ENCODE measurements at places on chromosomes 7 and 10.

- peak; percentile 21 for DNase-seq
These were observed 350.2 kb upstream of the SHH start for GRCh38 chr7:156162451-156162850.

DNA sequence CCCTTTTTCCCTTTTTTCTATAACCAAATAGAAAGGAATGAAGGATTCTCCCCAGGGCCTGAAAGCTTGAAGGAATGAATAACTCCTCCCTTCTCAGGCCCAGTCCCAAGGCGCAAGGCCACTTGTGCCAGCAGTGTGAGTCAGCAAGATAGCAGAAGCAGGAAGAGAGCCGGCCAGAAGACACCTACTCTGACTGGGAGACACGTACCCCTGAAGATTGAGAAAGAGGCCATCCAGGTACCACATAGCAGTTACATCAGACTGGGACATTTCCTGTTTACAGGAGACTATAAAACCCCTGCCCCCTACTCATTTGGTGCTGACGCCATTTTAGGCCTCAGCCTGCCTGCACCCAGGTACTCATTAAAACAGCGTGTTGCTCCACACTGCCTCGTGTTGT, 65.5 kb downstream of the LRRC17 start:
- no peak for DNase-seq

DNA sequence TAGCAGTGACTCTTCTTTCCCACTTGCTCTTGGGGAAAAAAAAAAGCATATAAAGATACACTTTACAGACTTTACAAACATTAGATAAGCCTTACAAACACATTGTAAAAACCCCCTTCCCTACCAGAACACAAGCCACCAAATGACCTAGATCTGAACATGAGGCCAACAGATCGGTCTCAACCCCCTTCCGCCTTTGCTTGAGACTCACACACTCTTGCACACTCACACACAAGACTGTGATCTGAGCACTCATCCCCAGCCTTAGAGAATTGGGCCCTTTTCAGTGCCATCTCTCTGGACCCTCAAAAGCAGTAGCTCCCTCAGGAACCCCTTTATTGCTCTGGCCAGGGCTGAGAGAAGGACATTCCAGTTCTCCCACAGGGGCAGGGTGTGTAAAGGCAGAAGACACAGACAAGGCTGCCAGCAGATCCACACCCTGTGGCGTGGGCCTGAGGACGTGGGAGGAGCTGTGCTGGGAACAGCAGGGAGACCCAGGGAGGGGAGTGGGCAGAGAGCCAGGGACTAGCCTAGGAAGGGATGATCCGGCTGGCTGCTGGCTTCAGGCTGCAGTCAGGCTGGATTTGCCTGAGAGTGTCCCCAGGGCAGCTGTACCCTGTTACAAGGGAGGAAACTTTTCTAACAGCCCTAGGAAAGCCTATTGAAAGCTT, 206.7 kb downstream of the KIAA1217 start:
- DNase-seq, result peak; percentile 53

GRCh38 chr7:47580175-47580706, 1.7 kb downstream of the TNS3 start:
- DNase-seq, result no peak

- no peak for DNase-seq
These were observed 47.9 kb downstream of the FHIP2A start for GRCh38 chr10:114869520-114869892.

DNA sequence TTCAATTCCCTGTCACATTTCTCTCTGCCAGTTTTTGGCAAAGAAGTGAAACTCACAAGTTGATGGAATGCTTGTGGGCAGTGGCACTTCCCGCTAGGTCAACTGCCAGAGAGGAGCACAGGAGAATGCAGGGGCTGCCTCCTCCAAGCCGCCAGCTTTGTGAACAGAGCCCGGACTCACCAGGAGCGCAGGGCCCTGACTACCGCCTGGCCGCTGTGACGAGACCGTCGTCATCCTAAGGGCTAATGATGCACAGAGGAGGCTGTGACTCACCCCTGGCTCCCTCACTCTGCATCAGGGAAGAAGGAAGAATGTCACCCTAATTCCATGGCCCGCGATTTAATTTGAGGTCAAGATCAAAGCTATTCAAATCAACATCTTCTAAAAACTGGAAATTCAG, 123.9 kb downstream of the TAX1BP1 start:
- DNase-seq, result no peak

GRCh38 chr7:13144673-13145072, 457.2 kb downstream of the ARL4A start:
- no peak for DNase-seq

DNA sequence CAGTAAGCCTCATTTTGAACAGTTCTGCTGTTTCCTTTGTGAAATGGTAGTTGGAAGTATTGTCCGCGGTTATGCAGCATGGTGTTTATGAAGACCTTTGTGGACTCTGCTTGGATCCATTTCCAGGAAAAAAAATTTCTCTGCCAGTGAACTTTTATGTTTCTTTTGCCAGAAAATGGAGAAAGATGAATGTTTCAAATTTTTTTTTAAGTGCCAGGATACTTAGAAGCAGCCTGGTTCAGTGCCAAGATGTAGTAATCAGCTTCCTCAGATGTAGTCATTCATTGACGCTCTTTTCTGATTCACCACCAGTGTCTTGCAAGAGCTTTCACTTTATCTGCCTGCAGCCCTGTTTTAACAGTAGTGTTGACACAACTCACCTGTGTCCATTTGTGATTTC, 258.2 kb downstream of the SDK1 start:
- no peak for DNase-seq

GRCh38 chr7:4190010-4190981, 491.8 kb upstream of the FOXK1 start:
- DNase-seq, result no peak

DNA sequence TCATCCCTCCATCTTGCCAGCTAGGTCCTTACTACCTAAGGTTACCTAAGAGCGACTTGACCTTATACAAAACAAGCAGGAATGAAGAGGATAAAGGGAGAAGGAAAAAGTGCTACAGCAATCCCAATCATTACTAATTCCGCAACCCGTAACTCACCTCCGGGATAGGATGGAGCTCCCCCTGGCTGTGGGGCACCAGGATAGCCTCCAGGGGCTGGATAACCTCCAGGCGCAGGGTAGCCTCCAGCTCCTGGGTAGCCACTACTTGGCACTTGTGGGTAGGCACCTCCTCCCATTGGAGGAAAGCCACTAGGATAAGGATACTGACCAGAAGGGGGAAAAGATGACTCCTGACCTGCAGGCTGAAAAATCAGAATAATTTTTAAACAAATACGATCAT, 15.8 kb downstream of the ANXA7 start:
- DNase-seq, result no peak

DNA sequence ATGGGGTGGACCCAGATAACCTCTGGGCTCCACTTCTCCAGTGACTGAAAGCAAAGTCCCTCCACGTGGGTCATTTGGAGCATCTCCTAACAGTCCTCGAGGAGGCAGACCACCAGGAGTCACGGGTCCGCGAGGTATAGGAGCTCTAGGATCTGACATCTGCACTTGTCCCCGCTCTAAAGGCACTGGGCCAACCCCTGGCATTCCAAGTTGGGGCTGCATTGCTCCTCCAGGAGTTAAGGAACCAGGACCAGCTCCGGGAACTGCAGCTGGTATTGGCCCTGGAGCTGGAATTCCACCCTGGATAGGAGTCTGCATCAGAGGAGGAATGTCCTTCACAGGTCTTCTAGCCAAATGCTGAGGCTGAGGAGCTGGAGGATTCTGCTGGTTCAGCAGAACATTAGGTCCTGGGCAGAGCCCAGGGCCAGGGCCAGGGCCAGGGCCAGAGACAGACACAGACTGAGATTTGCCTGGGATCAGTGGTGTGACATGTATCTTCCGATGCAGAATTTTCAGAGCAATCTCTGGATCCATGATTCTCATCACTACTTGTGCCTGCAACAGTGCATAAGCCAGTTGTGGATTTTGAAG, 827 bp downstream of the CSTF2T start:
- no peak for DNase-seq

DNA sequence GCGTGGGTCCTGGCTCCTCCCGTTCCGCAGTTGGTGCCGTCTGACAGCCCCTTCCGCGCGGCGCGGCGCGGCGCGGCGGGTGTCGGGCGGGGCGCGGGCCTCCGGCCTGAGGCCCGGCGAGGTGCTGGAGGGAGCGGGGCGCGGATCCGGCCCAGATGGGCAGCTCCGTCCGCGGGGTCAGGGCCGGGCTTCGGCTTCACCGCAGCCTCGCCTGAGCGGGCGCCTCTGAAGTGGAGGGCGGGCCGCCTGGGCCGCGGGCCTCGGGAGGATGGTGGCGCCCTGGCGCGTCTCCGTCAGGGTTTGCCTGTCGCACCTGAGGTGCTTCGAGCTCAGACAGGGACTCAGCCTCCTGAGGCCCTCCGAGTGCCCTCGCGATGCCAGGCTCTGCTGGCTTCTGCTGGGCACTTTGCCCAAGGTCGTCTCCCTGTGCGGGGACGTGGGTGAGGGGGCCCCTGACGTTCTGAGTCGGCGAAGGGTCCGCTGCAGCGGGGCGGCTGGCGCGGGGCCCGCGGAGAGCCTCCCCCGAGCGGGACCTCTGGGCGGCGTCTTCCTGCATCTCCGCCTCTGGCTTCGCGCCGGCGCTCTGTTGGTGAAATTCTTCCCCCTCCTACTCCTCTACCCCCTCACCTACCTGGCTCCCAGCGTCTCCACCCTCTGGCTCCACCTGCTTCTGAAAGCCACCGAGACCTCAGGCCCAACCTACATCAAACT, 473 bp downstream of the ADCK2 start:
- peak; percentile 70 for DNase-seq

GRCh38 chr7:69843653-69844052, 245.4 kb downstream of the AUTS2 start:
- no peak for DNase-seq

DNA sequence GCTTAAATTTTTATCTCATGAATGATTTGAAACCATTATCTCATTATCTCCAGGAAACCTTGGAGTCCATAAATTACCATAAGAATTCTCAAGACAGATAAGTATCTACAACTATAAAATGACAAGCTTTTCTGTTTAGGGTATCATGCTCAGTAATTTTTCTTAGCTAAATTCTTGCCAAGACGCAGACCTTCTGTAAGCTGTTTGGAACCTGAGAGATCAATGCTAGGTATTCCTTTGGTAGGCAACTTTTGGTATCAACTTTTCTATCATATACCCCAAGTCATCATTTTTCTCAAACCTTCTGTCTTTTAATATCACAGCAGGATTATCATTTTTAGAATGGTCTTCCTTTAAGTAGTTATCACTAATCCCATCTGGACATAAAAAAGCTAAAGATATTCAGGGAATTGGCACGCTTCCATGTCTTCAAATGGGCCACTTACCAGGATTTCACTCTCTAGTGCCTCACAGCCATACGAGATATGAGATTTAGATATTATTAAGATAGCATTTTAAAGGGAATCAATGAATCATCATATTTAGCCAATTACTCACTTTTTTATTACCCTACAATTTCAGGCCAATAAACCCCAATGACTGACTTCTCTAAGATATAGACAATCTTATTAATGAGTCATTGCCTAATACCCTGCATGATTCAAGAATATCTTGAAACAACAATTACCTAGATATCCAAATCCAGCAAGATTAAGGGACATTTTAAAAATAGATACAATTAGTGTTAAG, 544.1 kb downstream of the HTR7 start:
- no peak for DNase-seq

DNA sequence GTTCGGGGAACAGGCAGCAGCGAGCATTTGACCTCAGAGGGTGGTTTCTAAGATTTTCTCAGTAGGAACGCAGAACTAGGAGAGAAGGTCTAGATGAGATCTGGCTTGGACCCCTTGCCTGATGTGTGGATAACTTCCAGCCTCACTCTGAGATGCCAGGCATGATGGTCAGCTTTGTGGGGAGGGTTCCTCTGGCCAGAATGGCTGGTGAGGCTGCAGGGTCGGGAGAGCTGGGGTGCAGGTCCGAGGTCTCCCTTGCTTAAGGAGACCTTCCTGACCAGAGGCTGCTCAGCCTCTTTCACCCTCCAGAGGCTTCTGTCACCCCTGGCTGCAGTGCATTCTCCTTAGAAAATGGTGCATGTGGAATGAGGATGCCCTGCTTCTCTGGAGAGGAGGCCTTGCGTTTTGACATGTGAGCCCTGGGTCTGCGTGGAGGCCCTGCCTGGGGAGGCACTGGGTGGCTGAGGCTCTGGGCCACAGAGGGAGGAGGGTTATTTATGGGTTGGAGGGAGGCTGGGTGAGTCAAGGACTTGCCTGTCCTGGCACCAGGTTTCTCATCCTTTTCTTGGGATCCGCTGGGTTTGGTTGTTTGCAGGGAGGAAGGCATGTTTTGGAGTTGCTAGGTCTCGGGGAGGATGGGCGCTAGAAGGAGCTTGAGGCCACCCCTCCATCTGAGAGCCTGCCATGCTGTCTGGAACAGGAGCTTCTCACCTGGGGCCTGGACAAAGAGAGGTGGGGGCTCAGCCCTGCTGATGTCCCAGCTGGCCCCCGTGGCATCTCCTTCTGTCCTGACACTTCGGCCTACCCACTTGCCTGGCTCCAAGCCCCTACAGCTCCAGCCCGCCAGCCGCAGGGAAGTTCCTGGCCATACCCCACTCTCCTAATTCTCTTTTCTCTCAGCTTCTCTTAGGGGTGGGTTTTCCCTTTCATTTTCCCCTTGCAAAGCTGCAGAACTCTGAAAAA, 3.9 kb downstream of the FAM241B start:
- no peak for DNase-seq

DNA sequence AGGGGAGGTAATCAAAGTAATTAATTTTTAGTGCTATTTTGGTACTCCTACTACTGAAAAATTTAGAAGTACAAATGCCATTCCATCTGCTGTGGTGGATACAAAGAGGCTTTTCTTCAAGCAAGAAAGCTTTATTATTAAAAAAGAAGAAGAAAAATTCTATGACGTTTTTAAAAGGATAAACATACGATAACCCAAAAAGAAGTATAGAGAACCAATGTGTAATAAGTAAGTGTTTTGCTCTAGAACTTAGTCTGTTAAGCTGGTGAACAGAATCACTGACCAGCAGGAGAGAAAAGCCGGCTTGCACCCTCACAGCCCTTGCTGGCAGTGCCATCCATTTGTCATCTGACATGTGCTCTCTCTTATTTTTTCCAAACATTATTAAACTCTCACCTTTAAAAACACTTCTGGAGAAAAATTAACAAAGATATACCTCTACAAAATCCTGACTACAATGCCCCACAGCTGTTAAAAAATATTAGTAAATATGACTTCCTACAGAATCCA, 81.5 kb downstream of the SRPK2 start:
- no peak for DNase-seq

DNA sequence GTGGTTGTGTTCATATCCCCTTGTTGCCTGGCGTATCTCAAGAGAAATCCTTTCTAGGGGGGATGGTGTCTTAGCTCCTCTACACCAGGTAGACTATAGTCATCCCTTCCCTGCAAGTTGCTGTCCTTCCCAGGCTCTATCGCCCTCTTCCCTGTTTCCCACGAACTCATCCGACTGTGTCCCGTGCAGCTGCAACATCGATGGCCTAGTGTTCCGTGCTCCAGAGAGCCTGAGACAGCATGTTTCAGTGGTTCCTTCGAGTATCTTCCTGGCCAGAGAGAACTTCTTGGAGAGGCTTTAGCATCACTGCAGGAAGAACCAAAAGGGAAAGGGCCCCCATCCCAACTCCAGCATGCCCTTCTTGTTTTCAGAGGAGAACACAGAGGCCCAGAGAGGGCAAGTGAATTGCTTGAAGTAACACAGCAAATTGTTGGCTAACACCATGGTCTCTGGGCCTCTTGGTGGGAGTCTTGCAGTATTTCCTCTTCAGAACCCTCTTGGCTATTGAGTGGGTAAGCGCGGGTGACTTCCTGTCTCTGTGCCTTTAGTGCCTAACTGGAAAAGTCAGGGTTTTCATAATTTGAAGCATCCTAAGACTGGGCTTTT, 162.9 kb downstream of the RGS10 start:
- DNase-seq, result no peak
